NCI-H1417 treated with DMSO at 0.1 percent for 48 hours (cell line): ENCODE measurements at places on chromosomes 1 and 21.

GRCh38 chr1:203509135-203509534, 15.2 kb downstream of the OPTC start:
- DNase-seq, result no peak

DNA sequence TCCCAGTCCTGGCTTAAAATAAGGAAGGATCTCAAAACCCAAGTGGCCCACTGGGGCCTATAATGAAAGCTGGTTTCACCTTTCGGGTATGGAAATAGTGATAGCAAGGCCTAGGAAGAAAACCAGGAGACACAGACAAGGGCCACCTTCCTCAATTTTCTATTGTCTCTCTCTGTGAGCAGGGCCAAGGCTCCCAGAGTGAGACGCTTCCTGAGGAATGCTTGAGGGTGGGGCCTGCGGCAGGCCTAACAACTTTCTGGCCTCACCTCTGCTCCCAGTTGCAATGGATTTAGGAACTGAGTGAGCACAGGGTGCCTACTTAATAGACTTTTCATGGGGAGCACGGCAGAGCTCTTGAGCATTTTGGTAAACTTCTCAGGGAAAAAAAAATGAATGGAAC, 300.9 kb downstream of the ASTN1 start:
- DNase-seq, result no peak

DNA sequence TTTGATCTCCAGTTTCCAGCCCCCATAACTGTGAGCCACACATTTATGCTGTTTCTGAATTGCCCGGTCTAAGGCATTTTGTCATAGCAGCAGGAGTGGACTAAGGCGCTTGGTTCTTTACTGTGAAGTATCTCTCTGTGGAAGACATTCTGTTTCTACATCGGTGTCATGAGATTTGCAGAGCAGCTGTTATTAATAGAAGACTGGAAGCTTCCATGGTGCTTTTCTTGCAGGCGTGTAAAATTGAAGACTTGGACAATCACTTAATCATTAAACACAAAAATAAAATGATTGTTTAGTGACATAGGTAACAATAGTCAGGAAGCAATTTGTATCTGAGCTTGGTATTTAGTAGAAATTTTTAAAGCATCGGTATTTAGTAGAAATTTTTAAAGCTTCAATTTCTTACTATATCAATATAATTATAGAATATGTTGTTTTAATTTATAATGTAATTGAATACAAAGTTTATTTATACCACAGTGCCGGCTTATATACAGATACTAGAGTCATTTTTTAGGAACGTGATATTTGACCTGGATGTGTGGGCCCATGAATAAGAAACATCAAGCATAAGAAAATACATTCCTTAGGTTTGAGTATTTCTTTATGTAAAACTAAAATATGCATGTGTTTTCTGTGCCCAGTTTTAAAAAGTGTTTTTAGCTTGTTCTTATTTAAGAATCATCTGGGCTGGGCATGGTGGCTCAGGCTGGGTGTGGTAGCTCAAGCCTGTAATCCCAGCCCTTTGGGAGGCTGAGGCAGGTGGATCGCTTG, 60.6 kb upstream of the COL6A1 start:
- no peak for DNase-seq

- DNase-seq, result no peak
Observed at GRCh38 chr1:74517599-74518051, 5.2 kb upstream of the LRRC53 start.

- no peak for DNase-seq
Observed at GRCh38 chr1:91217911-91218310, 186.7 kb downstream of the HFM1 start.

- no peak for DNase-seq
Observed at GRCh38 chr1:110542725-110543124, 23.8 kb upstream of the KCNA10 start.

GRCh38 chr1:110434946-110435345, 16.0 kb upstream of the PROK1 start:
- no peak for DNase-seq

- no peak for DNase-seq
Observed at GRCh38 chr1:234554218-234554697, 55.7 kb downstream of the IRF2BP2 start.

DNA sequence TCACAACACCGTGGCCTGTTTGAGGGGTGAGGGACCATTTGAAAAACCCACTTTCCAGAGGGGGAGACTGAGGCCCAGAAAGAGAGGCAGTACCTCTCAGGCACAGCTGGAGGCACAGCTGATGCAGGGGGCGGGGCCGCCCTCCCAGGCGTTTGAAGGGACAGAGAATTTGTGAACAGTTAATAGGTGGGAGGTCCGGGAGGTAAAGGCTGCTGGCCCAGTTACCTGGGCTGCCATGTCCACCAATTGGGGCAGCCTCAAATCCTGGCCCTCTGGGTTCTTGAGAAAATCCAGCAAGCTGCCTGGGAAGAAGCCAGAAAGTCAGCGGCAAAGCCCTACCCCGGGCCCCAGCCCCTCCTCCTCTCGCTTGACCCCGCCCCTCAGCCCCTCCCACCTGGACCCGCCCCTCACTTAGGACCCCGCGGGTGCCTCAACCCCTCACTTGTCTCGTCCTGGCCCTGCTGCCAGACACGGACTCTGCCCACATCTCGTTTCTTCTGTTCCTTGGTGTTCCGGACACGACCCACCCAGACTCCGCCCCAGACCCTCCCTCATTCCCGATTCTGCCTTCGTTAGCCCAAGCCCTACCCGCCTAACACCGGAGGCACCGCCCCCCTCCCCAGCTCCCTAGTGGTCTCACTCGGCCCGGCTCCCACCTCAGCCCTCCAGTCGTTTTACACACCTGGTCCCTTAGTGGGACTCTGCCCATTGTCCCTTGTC, 10.8 kb upstream of the AHDC1 start:
- no peak for DNase-seq

GRCh38 chr1:167238713-167239112, 18.0 kb downstream of the POU2F1 start:
- no peak for DNase-seq

DNA sequence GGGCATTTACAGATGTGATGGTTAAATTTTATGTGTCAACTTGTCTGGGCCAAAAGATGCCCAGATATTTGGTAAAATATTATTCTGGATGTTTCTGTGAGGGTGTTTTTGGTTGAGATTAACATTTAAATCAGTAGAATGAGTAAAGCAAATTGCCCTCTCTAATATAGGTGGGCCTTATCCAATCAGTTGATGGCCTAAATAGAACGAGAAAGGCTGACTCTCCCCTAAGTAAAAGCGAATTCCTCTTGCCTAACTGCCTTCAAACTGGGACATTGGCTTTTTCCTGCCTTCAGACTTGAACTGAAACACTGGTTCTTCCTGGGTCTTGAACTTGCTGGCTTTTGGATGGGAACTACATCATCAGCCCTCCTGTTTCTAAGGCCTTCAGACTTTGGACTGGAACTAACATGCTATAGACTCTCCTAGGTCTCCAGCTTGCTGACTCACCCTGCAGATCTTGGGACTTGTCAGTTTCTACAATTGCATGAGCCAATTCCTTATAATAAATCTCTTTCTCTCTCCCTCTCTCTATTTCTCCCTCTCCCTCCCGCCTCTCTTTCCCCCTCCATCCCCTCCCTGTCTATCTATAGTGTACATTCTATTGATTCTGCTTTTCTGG, 10.2 kb upstream of the NAV1 start:
- DNase-seq, result no peak

GRCh38 chr1:168019407-168019806, 82.5 kb upstream of the MPC2 start:
- DNase-seq, result no peak

GRCh38 chr1:112344754-112345423, 51.1 kb upstream of the CTTNBP2NL start:
- DNase-seq, result no peak

- DNase-seq, result no peak
Observed at GRCh38 chr1:234139966-234140365, 233.3 kb upstream of the COA6 start.

DNA sequence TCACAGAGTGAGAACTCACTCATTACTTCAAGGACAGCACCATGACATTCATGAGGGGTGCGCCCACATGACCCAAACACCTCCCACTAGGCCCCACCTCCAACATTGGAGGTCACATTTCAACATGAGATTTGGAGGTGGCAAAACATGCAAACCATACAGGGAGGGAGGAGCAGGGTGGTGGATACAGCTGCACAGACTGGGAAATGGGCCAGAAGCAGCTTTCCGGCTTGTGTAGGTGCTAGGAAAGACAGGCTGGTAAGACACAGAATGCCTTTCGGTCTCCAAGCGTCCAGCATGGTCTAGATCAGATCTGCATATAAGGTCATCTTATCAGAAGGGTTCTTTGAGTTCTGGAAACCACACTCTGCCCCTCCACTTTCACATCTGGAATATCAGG, 35.1 kb upstream of the TINAGL1 start:
- DNase-seq, result no peak

DNA sequence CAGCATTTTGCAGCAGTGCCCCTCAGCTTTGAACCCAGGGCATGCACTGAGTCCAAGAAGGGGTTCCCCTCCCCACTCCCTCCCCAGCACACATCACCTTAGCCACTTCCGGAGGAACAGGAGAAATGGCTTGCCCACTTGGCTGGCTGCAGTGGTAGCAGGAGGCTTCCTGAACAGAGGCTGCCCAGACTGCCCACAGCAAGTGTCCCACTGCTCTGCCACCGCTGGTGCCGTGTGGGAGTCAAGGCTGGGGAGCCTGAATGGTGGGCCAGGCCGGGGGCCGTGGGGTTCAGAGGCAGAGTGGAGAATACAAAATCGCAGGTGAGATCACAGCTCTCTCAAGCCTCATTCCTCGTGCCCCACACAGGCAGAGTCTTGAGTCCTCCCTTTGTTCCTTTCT, 34.5 kb downstream of the CD247 start:
- DNase-seq, result no peak

GRCh38 chr1:160618763-160619274, 28.0 kb downstream of the SLAMF1 start:
- DNase-seq, result no peak

- DNase-seq, result no peak
Observed at GRCh38 chr1:24939040-24939674, 9.1 kb upstream of the RUNX3 start.

GRCh38 chr1:207430602-207431001, 23.5 kb upstream of the CR2 start:
- DNase-seq, result no peak

DNA sequence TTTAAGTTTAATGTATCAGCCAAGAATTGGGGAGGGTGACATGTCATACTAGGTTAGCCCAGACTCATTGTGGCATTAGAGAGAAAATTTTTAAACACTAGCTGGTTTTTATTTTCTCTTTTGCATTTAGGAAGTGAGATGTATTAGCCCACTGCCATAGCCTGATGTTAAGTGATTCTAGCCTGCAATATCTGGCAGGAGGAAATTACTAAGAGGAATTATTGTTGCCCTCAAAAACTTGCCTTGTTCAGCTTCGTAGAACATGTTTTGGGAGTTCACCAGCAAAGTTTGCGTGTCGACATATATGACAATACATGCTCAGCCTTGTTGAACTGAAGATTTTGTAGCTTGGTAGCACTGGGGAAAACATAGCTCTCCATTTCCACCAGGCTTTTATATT, 12.5 kb downstream of the ADAM30 start:
- no peak for DNase-seq

DNA sequence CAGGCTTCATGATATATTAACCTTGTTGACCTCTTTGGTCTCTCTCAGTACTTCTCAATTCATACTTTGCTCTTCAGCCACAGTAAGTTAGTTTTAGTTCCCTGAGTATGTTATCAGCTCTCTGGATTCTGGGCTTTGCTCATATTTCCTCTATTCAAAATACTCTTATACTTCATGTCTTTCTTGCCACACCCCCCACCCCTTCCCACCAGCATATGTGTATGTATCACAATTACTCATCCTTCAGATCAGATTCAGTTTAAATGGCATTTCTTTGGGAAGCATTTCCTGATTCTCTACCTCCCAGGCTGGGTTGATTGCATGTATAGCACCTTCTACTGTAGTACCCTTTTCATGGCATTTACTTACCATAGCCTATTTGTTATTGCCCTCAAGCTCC, 28.3 kb downstream of the SLC30A7 start:
- no peak for DNase-seq

DNA sequence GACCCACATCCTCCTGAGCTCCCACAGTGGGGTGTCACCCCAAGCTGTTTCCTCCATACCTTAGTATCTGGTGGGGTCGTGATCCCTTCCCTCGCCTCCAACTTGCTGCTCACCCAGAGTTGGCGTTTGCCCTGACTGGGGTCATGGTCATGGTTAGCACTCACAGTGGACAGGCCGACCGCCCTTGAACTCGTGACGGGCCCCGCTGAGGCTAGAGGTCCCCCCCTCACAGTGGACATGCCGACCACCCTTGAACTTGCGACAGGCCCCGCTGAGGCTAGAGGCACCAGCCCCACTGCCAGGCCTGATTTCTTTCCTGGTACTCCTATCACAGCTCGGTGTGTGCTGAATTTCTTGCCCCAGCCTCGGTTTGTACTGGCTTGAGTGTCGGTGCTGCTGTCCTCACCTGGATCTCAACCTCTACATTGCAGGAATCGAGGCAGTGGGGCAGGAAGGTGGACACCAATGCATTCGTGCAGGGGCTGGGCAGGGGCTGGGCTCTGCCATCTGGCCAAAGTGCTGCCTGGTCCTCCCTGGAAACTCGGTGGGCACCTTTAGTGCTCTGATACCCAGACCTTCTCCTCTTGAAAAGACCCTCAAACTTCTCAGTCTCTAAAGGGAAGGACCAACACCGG, 37.5 kb upstream of the AJAP1 start:
- no peak for DNase-seq

DNA sequence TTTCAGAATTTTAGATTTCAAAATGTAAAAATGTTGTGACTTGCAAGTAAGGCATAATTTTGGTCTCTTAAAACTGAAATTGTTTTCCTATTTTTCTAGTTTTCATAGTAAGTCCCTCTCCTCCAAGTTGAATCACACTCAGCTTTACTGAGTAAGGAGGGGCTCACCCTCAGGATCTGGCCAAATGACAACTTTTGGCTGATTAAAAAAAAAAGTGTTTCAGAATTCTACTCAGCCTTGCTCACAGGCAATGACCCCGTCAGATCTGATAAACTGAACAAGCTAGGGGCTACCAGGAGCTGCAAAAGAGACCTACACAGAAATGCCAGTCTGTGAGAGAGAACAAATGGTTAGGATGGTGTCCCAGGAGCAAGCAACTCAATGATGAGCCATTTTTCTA, 159.8 kb downstream of the PBX1 start:
- no peak for DNase-seq

- DNase-seq, result no peak
Observed at GRCh38 chr1:153608742-153609584, 4.0 kb downstream of the S100A16 start.
